ENCODE measurements at places on chromosomes 6 and 20.

DNA sequence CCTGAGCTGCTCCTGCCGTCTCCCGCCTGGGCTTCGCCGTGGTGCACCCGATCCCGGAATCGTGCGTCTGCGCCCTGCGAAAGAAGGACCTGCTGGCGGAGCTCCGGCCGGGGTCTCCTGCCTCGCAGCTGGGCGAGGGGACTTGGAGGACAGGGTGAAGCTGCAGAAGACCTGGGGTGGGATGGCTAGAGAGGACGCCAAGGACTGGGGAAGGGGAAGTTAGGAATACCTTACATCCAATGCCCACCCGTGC lies 150.2 kb downstream of the PRL start:
- no peak for DNase-seq

DNA sequence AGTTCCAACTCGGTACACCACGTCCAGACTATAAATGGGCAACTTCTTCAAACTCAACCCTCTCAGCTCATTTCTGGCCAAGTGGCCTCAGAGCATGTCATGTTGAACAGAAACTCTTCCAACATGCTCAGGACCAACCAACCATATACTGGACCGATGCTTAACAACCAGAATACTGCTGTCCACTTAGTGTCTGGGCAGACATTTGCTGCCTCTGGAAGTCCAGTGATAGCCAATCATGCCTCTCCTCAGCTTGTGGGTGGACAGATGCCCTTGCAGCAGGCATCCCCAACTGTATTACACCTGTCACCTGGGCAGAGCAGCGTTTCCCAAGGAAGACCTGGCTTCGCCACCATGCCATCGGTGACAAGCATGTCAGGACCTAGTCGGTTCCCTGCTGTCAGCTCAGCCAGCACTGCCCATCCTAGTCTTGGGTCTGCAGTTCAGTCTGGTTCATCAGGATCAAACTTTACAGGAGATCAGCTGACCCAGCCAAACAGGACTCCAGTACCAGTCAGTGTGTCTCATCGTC lies 47.8 kb downstream of the BICRAL start:
- DNase-seq = no peak

DNA sequence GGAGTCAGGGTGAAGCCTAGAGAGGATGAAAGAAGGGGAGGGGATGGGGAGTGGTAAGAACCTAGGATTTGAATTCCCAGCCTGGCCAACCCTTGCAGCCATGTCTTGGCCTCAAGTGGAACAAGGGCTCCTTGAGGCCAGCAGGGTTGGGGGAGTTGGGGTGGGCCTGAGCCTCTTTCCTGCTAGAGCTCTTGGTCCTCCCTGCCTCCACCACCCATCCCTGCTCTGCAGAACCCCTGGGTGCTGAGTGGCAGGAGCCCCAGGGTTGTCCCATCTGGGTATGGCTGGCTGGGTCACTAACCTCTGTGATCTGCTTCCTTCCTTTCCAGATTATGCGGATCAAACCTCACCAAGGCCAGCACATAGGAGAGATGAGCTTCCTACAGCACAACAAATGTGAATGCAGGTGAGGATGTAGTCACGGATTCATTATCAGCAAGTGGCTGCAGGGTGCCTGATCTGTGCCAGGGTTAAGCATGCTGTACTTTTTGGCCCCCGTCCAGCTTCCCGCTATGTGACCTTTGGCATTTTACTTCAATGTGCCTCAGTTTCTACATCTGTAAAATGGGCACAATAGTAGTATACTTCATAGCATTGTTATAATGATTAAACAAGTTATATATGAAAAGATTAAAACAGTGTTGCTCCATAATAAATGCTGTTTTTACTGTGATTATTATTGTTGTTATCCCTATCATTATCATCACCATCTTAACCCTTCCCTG lies 8.3 kb downstream of the VEGFA start:
- no peak for DNase-seq

GRCh38 chr20:13800728-13801134 lies 15.9 kb downstream of the NDUFAF5 start:
- no peak for DNase-seq

- DNase-seq = no peak
Observed at GRCh38 chr6:56863366-56863765, 91.5 kb upstream of the BEND6 start.

GRCh38 chr20:16654858-16655535 lies 74.8 kb upstream of the SNRPB2 start:
- DNase-seq = no peak

GRCh38 chr6:95802978-95803377 lies 212.8 kb upstream of the FUT9 start:
- no peak for DNase-seq

DNA sequence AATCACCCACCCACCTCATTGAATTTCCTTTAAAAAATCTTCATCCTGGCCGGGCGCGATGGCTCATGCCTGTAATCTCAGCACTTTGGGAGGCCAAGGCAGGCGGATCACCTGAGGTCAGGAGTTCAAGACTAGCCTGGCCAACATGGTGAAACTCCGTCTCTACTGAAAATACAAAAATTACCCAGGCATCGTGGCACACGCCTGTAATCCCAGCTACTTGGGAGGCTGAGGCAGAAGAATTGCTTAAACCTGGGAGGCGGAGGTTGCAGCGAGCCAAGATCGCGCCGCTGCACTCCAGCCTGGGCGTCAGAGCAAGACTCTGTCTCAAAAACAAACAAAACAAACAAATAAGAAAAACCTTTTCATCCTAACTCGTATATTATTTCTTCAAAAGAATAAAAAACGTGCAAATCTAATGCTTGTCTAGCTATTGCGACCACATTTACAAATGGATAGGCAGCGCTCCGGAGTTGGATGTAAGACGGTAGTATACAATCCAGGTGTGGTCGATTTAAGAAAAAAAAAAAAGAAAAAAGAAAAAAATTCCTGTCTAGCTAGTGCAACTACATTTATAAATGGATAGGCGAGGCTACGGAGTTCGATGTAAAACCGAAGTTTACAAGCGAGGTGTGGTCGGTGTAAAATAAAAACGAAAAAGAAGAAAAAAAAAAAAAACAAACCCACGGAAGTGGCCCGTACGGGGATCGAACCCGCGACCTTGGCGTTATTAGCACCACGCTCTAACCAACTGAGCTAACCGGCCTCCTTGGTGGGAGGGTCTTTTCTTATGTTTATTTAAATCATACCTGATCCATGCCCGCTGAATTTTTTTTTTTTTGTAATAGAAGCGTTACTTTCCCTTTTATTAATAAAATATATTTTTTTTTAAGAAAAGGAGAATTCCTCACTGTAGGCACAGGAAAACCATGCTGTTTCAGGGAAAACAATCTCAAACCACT lies 70.7 kb upstream of the PRSS16 start:
- DNase-seq = peak; percentile 62

DNA sequence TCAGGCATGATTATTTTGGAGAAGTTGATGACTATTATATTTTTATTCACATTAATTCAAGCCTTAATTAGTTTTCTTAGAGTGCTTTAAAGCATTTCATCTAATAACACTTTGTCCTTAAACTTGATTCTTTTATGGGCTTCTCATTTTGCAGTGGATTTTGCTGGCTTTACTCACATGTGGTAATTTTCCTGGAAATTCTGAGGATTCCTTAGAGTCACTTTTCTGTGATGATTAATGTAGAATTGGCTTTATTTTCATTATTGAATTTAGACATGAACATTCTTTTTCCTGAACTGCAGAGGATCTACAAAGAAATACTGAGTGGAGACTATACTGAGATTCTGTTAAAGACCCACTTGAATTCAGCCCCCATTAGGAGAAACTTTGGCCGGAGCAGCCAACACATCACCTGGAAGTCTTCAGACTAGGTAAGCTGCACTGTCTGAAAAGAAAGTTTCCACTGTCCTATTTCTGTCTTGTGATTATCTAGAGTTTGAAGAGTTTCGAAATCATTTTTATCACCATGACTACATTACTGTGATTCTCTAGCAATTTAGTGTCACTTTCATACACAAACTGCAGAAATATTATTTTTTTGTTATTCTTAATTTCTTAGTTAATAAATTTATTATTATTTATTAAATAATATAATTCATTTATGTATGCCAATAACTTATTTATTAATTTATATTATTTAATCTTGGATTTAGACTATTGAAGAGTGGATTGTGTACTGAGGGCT lies 1.9 kb downstream of the RFPL4B start:
- DNase-seq = no peak

DNA sequence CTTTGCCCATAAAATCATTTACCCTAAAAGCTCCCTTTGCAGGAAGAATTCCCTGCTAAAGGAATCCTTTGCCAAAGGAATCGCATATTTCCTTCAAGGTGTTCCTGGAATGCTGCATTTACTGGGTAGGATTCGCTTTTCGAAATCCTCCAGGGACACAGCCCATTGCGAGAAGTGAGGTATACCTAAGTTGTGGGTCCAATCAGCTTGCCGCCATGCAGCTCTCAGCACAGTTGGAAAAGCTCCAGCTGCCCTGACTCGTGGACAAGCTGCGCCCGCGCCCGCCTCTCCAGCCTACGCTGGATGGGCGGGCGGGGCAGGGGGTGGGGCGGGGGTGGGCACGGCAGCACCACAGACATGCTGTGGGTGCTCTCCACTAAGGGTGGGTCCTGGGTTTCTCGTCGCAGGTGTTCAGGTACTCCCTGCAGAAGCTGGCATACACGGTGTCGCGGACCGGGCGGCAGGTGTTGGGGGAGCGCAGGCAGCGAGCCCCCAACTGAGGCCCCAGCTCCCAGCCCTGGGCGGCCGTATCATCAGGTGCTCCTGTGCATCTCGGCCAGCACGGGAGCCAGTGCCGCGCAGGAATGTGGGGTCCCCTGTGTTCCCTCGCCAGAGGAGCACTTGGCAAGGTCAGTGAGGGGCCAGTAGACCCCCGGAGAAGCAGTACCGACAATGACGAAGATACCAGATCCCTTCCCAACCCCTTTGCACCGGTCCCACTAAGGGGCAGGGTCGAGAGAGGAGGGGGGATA lies 1.4 kb downstream of the NNAT start:
- no peak for DNase-seq

- no peak for DNase-seq
Observed at GRCh38 chr6:44359973-44360372, 17.5 kb downstream of the SPATS1 start.

DNA sequence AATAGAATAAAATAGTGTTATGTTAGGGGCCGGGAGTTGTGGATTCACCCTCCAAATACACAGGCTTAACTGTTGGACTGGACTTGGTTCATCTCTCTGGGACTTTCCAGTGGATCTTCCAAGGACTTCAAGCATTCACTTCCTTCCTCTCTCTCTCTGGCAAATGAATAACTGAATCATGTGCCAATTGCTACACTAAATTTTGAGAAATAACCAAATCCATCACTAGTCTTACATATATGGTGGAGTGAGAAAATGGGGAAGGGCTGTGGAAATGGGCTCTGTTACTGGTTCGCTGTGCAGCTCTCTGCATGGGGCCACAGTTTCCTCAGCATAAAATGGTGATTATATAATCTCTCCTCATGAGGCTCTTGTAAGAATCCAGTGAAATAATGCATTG lies 6.8 kb upstream of the KIAA1755 start:
- no peak for DNase-seq

- no peak for DNase-seq
Observed at GRCh38 chr6:42624601-42625000, 60.8 kb downstream of the UBR2 start.

GRCh38 chr6:96898241-96898851 lies 655 bp upstream of the NDUFAF4 start:
- DNase-seq = no peak

DNA sequence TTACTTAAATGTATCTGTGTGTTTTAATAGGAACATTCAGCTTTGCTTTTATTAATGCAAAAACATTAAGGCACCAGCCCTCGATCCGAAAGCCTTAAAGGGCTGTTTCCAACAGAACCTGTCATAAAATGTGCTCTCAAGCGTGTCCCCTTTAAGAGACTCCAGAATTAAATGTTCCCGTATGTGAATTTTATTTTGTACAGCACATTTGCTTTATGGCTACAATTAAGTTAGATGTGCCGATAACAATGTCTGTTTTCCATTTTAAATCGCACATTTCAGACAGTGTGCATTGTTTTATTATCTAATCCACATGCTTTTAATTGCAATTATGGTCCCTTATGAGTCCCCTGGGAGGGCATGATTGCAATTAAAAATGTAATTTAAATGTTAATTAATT lies 198.9 kb downstream of the TSHZ2 start:
- no peak for DNase-seq

- DNase-seq = no peak
Observed at GRCh38 chr20:49457444-49457843, 25.0 kb downstream of the KCNB1 start.

GRCh38 chr6:128259029-128259724 lies 261.2 kb downstream of the PTPRK start:
- no peak for DNase-seq

DNA sequence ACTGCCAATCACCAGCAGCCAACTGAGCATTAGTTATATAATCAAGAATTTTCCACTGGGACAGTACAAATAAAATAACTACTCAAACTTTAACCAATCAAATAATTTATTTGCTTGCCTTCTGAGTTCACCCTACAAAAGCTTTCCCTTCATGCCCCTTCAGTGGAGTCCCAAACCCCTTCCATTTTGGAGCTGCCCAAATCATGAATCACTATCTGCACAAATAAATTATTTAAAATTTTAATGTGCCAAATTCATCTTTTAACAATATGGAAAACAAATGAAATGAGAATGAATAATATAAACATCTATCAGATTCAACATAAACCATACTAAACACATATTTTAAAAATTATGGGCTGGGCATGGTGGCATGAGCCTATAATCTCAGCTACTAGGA lies 85.9 kb downstream of the KIF13A start:
- no peak for DNase-seq

DNA sequence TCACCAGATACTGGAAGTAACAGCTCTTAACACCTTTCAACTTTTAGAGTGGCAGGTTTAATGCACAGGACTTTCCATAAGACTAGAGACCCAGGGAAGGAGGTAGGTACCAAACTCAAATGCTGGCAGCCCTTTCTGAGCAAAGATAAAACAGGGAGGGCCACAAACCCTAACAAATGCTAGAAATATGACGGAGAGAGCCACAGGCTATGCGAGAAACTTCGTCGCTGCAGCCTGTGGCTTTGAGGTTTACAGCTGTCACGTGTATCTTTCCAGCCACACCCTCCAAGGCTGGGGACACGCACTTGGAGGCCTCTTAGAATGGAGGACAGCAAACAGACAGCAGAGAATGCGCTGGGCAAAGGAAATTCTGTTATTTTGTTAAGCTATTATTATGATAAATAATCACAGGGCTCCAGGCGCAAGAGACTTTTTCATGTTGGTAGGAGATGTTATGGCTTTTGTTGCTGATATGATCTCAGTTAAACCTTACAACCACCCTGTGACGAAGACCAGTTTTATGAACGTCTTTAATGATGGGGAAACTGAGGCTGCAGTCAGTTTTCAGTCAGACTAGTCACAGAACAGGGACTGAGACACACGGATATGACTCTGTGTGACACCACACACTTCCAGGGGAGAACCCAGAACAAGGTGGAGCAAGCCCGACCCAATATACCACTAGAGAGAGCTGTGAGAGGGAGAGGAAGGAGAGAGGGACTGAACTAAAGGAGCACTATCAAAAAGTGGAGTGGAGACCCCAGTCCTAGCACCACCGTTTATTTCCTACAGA lies 2.0 kb downstream of the TRAM2 start:
- DNase-seq = peak; percentile 71

GRCh38 chr6:89487864-89488263 lies 54.9 kb downstream of the ANKRD6 start:
- DNase-seq = no peak

GRCh38 chr6:167680605-167681149 lies 146.0 kb upstream of the AFDN start:
- no peak for DNase-seq
